ENCODE measurements at places on chromosomes 6 and 20.

DNA sequence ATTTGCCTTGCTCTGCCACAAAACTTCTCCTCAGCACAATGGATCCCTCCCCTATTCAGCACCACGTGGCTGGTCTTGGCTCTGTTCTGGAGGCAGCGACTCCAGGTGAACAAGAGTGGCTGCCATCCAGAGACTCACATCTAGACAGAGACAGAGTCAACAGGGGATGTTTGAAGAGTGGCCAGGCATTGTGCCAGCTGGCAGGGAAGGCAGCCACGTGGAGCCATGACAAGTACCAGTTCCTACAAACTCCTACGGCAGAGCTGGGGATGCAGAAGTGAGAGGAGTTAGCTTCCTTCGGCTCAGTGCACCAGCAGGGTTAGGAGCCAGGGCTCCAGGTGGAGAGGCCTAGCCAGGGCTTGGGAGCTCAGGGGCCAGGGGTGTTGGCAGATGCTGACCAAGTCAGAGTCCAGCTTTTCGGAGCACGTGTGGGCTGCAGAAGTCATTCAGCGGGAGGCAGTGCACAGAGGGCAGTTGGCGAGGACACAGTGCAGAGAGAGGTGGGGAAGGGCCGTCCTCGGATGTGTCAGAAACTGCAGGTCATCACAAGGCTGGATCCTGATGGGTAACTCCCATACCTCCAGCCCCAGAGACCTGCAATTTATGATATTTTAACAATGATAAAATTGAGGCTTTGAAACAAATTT is 171.7 kb upstream of the PDE10A start:
- no peak for DNase-seq

DNA sequence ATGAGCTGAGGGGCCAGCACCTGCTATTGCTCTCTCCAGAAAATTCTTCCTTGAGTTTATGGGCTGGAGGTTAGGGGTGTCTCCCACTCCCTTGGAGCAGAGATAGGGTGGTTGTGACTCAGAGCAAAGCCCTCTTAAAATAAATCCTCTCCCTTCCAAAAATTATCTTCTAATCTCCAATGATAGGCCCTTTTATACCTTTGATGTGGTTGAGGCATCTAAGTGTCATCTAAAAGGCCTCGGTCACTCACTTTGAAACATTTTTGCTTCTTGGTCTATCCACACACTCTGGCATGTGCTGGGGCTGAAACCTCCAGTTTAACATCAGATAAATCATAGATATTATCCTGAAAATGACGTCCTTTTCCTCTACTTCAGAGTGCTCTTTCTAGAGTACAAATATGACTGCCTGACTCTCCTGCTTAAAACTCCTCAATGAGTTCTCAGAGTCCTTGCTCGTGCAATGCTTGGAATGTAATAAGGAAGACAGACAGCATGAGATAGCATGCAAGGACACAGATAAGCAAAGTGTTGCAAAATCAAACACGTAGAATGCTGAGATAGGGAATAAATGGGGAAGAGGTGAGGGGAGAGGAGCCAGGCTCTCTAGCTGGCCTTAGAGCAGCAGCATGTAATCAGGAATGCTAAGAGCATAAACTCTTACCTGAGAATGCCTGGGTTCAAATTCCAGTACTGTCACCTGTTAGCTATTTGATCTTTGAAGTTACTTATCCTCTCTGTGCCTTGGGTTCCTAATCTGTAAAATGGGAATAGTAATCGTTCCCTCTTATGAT is 374.1 kb upstream of the CITED2 start:
- DNase-seq = no peak

DNA sequence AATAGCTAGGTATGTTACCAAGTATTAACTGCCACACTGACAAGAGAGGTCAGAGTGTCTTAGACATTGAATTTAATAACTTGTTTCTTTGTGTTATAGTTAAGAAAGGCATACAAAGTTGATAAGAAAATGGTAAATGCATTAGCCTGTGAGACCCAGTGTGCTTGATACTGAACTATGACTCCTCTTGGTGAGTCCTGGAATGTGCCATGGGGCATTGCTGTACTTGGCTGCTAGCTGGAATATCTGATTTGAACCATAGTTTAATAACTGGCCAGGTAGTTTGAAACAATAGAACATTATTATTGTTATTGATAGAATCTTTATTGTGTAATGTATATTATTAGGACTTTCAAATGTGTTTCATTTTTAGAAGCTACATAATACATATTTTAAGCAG is 70.0 kb downstream of the ZFAND3 start:
- no peak for DNase-seq

DNA sequence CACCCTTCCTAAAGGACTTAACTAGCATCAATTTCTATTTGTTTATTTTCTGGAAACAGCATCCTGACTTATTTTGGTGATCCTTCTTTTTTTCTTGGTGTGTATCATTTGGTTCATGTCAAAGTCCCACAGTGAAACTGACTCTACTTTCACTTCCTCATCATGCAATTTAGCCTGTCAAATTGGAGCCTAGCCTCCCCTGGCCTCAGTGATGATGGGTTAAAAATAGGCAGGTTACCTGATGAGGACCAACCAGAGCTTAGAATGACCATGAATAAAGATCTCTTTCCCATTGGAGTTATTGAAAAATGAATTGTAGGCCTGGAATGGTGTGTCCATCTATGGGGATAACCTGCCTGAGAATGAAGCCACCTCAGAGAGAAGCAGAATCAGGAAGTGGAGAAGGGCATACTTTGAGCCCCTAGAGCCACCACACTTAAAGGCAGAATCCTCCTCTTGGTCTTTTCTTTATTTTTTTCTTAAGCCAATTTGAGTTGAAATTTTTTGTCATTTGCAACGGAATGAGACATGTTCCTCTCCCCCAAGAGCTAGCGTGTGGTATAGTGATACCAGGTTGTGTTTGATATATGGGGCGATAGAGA is 105.6 kb downstream of the BTBD3 start:
- DNase-seq = no peak

- DNase-seq = no peak
Measured at GRCh38 chr6:129754750-129755149, 44.8 kb upstream of the ARHGAP18 start.

- DNase-seq = no peak
Measured at GRCh38 chr6:151620179-151620578, 126.4 kb downstream of the CCDC170 start.

DNA sequence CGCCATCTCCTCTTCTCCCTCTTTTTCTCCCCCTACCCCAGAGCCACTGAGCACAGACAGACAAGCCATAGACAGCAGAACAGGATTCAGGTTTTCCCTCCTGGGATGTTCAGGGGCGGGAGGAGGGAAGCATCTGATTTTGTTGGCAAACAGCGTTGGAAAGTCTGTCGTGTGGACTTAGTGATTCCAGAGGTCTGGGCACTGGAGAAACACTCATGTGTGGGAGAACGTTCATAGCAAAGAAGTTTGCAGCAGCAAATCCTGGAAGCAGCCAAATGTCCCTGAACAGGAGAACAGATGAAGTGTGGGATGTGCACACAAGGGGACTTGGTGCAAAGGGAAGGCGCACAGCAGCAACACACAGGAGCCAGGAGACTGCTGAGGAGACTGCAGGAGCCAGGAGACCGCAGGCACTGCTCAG is 264.1 kb upstream of the CDYL start:
- DNase-seq = no peak

- DNase-seq = no peak
Measured at GRCh38 chr20:49279677-49280462, 2.0 kb upstream of the ZNFX1 start.

GRCh38 chr6:167547751-167548150 is 222.9 kb downstream of the TTLL2 start:
- peak; percentile 33 for DNase-seq

DNA sequence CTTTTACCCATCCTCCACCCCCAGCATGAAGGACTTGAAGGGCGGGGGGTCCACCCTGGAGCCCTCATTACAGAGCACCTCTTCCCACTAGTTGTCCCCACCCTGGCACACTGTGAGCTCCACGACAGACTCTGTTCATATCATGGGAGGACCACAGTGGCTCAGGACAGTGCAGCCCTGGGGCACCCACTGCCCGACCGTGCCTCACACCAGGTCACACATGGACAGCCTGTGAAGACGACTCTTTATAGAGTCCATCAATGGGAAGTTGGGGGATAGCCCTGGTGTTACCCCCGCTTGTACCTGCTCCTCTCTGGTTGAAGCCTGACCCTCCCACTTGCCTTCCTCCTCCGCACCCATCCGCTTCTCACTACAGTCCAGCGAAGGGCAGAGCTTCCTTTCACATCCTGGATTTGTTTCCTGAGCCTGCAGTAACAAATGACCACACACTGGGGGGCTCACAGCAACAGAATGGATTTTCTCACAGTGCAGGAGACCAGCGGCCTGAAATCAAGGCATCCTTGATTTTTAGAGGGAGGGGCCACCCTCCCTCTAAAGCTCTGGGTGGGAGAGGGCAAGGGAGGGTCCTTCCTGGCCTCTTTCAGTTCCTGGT is 15.5 kb downstream of the ZNF831 start:
- DNase-seq = no peak

DNA sequence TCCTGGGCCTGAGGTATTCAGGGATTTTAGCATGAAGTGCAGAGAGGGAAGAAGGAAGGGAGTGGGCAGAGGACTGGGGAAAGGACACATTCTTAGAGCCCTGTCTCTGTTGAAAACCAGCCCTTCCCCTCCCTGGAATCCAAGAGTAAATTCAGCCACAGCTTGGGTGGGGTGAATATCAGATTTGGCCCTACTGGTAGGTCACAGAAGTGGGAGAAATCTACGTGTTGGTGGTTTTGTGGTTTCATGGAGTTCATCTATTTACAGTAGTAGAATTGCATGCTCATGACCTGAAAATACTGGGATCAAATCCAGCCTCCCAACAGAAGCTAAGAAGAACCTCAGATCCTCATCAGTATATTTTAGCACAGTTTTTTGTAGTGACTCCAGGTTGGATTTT is 404.4 kb downstream of the BMP2 start:
- DNase-seq = no peak

- no peak for DNase-seq
Measured at GRCh38 chr20:272718-273117, 15.2 kb downstream of the DEFB132 start.

GRCh38 chr6:159565181-159565710 is 127.8 kb downstream of the SOD2 start:
- DNase-seq = no peak

GRCh38 chr6:125722886-125723285 is 26.5 kb upstream of the HEY2 start:
- no peak for DNase-seq

- no peak for DNase-seq
Measured at GRCh38 chr6:142416179-142416578, 114.4 kb downstream of the ADGRG6 start.

GRCh38 chr20:51767867-51768758 is at the start of gene ATP9A:
Gene ATP9A, minus strand, starts transcription at chr20:51768390. Its CDS starts 21 bp downstream, at chr20:51768369.
- no peak for DNase-seq

GRCh38 chr6:117191009-117191408 is 74.3 kb upstream of the VGLL2 start:
- DNase-seq = no peak

- no peak for DNase-seq
Measured at GRCh38 chr6:132959639-132960326, 145.4 kb downstream of the RPS12 start.

DNA sequence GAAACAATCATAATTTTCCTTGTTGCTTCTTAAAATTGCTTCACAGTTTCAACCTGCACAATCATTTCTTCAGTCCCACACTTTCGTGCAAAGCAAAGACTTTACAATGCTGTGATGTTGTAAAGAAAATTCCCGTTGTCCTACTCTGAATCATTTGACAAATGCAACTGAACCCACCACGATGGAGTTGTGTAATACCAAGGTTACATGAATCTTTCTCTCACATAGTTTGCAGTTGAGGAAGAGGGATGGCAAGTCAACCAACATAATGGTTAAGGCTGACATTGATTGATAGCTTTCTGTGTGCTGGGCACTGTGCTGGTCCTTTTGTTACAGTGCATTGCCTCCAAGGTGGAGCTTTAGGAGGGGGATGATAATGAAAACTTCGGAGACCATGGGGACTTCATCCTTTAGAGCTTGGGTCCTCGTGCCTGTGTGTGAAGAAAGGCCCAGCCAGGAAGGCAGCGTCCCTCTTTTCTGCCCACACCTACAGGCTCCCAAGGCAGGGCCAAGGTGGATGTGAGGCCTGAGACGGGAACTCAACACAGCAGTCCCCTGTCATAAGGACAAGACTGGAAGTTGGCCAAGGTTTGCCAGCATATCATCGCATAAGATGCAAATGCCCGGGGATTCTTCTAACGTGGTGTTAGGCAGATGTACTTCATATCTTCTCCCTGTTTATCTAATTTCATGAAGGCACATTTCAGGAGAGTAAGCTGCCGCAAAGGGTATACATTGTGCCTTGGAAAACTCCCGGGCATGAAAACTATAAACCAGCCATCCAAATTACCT is 96.9 kb downstream of the LY86 start:
- no peak for DNase-seq

- DNase-seq = no peak
Measured at GRCh38 chr20:21323640-21324039, 20.5 kb downstream of the XRN2 start.

- no peak for DNase-seq
Measured at GRCh38 chr20:17972121-17972520, 3.3 kb downstream of the MGME1 start.

GRCh38 chr6:25297039-25297441 is 17.9 kb downstream of the CARMIL1 start:
- no peak for DNase-seq

DNA sequence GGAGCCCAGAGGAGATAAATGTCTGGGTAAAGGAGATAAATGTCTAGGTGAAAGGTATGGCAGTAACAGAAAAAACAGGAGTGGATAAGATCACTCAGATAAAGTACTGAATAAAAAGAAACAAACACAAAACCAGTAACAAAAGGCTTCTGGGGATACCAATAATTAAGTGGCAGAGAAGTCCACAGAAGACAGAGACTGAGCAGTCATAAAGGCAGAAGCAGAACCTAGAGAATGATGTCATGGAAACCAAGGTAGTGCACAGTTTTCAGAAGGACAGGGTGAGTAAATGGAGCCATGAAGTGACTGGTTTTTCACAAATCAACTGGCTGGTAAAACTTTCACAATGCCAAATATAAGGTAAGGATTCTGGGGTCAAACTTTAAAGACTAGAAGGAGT is 80.9 kb upstream of the PLN start:
- DNase-seq = no peak

- DNase-seq = no peak
Measured at GRCh38 chr6:48986845-48987244, 476.2 kb downstream of the MMUT start.

DNA sequence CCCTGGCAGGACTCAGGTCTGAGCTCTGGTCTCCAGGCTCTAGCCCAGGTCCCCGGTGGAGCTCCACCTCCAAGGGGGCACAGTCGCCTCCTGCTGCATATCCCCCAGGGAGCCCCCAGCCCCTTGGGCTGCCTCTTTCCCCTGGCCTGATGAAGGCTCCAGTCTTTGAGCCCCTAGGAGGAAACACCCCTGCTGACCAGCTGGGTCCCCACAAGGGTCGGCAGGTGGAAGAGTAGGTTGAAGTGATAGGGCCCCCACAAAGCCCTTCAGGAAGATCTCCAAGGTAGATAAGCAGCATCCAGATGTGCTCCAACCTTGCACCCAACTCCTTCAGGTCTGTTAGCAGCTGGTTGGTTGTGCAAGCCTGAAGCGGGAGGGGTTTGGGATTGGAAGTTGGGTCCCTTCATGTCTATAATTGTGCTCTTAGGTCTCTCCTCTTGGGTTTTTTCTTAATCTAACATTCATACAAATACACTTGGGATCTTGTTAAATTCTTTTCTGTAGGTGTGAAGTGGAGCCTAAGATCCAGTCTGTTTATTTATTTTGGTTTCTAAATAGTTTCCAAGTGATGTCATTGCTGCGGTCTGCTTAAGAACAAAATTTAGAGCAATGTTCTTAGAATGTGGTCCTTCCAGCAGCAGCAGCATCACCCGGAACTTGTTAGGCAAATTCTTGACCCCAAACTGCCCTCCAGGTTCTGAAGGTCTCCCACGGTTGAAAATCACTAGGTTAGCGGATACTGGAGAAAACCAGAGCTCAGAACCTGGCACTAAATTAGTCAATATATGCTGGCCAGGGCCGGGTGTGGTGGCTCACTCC is 5.1 kb downstream of the UBE2C start:
- no peak for DNase-seq
